Iris pigment epithelial cell (primary cell): ENCODE measurements at places on chromosomes 16 and 17.
A peak's percentile ranks its signal among the peaks of the same experiment; 100 is the strongest.

DNA sequence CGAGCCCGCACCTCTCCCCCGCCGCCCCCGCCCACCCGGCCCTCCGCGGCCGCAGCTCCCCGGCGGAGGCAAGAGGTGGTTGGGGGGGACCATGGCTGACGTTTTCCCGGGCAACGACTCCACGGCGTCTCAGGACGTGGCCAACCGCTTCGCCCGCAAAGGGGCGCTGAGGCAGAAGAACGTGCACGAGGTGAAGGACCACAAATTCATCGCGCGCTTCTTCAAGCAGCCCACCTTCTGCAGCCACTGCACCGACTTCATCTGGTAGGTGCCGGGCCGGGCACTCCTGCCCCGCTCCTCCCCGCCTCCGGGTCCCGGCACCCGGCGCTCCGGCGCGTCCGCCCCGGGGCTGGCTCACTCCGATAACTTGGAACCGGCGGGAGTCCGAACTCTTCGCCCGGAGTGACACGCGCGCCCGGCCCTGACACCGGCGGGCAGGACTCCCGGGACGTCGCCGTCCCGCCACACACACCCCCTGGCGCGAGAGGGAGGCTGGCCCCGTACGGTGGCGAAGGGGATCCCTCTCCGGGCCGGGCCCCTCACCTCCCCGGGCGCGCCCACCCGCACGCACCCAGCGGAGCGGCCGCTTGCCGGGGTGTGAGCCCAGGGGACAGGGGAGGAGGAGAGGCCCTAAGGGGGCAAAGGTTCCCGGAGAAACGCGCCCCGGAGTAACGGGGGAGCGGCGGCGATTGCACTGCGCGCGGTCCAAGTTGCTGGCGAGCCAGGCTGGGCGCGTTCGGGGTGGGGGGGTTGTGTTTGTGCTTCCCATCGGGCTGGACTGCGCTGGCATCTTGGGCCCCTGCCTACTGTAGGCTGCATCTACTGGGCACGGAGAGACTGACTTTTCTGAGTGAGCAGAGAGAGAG, 581 bp downstream of the PRKCA start:
- no peak for DNase-seq

GRCh38 chr16:72216767-72217166, 44.8 kb upstream of the PMFBP1 start:
- DNase-seq, result no peak

GRCh38 chr17:36980280-36980761, 31.6 kb downstream of the AATF start:
- peak; percentile 37 for DNase-seq

DNA sequence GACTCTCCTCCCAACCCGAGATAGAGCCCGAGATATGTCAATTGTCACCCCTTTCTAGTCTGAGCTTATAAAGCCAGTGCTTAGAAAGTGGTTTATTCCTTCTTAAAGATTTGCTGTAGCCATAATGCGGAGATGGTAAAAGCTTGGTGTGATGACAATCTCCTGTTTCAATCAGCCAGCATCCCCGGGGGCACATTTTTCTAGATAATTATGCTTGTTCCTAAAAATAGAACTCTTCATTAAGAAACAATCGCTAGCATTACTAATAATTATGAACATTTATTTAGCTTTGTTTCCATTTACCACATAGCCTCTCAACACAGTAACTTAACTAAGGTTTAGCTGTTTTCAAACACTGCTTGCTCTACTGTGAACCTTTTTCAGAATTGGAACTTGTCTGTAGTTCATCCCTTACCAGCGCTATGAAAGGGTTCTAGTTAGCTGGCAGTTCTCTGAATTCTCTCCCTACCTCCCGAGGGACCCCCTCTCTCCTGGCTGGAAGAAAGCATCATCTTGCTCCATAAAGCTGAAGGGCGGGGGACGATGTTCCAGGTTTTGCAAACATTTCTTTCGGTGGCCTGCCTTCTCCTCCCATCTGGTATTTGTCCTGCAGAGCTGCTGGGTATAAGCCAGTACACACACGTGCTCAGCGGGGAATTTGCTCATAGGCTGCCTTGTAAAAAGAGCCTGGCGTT, 922 bp upstream of the MRPL58 start:
- peak; percentile 82 for DNase-seq

DNA sequence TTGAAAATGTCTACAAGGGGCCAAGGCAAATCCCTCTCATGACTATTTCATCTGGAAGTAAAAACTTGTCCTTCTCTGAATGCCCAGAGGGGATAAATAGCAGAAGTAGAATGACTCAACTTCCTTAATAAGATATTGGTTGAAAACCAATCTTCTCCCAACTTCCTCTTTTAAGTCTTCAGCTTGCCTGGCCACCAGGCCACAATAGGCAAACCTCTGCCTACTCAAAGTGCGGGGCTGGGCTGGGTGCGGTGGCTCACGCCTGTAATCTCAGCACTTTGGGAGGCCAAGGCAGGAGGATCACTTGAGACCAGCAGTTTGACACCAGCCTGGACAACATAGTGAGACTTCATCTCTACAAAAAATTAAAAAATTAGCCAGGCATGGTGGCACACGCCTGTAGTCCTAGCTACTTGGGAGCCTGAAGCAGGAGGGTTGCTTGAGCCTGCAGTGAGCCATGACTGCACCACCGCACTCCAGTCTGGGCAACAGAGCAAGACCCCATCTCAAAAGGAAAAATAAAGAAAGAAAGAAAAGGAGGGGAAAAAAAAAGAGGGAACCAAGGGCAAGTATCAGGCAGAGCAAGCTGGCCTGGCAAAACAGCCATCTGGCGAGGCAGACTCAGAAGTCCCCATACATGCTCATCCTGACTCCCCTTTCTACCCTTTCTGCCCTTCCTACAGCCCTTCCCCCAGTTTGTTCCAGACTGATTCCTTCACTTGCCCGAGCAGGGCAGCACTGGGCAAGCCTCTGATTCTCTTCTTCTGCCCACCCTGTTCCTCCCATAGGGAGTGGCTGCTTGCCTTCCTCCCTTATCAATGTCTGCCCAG, 20.6 kb downstream of the MAP3K14 start:
- DNase-seq, result no peak

- peak; percentile 22 for DNase-seq
Observed at GRCh38 chr17:11969565-11969964, 27.7 kb downstream of the ZNF18 start.

GRCh38 chr17:48800626-48801217, 16.3 kb downstream of the TTLL6 start:
- DNase-seq, result no peak

- DNase-seq, result no peak
Observed at GRCh38 chr16:8708536-8708935, 34.1 kb downstream of the ABAT start.

DNA sequence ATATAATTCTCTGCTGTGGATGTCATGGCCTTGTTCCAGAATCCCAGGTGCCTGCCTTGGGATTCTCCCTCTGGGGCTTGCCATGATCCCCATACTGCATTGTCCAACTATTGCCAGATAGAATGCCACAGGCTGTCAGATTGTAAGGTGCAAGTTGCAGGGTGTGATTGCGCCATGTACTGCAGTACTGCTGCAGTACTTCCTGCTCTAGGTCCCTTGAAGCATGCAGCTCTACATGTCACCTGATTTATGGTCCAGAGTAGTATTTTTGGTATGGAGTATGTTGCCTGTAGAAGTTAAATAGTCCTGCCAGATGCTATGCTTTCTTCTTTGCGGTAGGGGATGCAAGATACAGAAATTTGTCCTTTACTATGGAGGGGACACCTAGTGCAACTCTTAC, 7.0 kb upstream of the SLFN5 start:
- no peak for DNase-seq

- DNase-seq, result peak; percentile 59
Observed at GRCh38 chr16:47503936-47504335, 42.8 kb downstream of the PHKB start.

GRCh38 chr17:46175891-46176290, 17.3 kb downstream of the KANSL1 start:
- no peak for DNase-seq

DNA sequence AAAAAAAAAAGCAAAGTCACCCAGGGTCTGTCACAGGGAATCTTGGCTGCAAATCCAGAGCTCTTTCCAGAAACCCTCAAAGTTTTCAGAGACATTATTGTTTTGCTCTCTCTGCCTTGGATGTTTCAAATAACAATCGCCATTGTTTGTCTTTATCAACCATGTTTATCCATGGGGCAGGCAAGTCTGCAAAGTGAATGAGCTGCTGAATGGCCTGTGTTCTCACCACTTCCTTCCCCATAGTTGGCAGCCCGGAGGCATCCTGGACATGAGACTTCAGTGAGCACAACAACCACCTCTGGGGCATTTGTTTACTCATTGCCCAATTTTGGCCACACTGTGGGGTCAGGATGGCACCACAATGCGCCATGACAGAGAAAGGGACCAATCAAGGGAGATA, 53.1 kb upstream of the USP7 start:
- no peak for DNase-seq

- DNase-seq, result peak; percentile 22
Observed at GRCh38 chr16:47492428-47493377, 31.6 kb downstream of the PHKB start.

GRCh38 chr17:27623614-27624013, 7.4 kb upstream of the LGALS9 start:
- DNase-seq, result no peak

DNA sequence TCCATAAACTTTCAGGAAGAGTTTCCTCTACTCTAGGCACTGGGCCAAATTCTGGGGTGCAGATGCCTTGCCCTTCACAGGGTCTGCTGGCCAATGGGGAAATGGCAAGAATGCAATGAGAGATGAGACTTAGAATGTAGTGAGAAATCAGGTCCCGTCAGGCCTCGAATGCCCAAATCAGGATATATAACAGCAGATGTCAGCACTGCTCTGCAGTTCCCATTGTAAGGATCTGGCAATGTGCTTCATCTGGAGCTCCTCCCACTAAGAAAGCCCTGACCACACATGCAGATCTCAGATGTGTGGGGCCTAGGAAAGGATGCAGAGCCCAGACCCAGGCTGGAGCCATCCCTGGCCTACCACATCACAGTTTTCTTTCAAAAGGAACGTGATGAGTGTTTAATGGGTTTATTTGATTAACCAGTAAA, 13.9 kb upstream of the LPCAT2 start:
- DNase-seq, result peak; percentile 81

DNA sequence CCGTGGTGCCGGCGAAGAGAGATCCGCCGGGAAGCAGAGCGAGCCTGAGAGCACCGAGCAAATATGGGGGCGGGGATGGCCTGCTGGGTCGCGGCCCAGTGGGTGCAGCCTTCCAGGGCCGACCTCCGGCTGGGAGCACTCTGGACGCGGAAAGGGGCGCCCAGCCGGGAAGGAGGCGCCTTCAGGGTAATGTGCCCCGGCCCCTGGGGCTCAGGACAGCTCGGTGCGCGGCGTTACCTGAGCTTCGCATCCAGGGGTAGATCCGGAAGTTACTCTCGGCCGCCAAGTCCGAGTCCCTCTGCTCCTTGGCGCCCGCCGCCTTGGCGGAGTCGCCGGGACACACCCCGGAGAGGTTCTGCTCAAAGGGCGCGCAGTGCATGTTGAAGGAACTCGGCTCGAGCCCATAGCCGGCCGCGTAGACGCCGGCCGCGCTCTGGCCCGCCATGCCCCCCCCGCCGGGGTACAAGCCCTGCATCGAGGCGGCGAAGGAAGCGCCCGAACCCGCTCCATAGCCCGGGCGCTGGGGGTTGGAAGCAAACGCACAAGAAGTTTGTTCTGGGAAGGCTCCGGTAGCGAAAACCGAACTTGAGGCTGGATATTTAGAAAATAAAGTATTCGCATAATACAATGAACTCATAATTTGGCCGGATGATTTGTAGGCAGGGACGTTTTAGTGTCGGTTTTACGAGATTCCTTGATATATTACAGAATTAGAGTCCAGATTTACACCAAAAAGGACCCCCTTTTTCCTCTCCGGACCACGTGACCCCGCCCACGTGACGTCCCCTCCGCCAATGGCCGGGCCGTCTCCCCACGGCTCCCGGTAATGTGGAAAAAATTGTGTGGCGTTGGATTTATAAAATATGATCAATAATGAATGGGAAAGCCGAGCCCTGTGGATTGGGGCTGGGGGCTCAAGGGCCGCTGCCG, at the start of gene HOXB7:
HOXB7 (minus strand) TSS at position 736 of the 930 bp plus-strand sequence; CDS start at position 637, 99 bp downstream.
- no peak for DNase-seq

DNA sequence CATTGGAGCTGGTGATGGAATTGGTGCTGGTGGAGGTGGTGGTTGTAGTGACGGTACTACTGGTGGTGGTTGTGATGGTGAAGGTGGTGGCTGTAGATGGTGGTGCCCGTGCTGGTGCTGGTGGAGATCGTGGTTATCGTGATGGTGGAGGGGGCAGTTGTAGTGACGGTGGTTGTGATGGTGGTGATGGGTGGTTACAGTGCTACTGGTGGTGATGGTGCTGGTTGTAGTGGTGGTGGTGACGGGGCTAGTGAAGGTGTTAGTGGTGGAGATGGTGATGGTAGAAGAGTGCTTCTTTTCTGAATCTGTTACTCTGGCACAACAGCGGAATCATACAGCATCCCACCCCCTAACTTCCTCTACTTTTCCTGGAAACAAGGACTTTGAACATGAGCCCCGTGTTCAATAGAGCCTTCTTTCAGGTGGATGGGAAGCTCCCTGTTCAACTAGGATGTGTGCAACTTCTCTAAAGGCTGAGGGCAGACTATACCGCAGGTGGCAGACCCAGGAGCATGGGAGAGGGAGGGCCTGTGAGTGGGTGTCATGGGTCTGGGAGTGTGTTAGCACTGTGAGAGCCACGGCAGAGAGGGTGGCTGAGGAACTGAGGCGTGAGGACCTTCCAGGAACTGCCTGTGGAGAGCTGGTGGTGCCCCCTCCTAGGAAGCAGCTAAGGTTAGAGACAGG, 8.2 kb downstream of the TBX21 start:
- no peak for DNase-seq

- peak; percentile 34 for DNase-seq
Observed at GRCh38 chr17:31134576-31134975, 39.8 kb downstream of the NF1 start.

DNA sequence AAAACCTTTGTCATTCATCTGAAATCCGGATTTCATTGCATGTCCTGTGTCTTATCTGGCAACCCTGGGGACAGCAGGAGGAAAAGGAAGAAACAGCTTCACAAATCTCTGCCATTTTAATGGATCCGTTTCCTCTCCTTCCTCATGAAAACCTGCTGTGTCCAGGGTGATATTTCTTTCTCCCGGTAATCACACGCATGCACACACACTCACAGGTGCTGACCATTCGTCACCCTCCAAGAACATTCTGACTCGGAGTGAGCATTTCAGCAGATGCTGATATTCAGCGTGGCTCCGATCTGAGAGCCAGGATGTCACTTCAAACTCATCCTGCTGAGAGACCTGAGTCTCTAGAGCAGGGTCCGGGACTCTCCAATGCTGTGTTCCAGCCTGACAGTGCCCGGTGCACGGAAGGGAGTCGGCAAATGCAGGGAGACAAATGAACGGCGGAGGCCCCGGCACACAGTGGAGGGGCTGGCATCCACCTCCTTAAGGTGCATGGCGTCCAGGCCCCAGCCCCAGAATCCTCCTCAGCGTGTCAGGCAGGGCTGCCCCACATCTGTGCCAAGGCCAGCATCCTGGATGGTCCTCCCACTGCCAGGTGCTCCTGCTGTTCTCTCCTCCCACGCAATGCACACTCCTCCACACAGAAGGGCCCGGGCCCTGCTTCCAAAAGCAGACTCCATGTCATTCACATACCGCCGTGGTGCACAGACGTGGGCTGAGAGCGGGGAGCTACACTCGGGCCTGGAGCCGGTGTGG, 70.7 kb downstream of the RBFOX3 start:
- DNase-seq, result no peak
